C1 segment of cervical spinal cord (tissue), 14 donors: ENCODE measurements at places on chromosomes 2 and 18.

- no peak for DNase-seq
These were observed 28.0 kb downstream of the RFX8 start for GRCh38 chr2:101446869-101447268.

DNA sequence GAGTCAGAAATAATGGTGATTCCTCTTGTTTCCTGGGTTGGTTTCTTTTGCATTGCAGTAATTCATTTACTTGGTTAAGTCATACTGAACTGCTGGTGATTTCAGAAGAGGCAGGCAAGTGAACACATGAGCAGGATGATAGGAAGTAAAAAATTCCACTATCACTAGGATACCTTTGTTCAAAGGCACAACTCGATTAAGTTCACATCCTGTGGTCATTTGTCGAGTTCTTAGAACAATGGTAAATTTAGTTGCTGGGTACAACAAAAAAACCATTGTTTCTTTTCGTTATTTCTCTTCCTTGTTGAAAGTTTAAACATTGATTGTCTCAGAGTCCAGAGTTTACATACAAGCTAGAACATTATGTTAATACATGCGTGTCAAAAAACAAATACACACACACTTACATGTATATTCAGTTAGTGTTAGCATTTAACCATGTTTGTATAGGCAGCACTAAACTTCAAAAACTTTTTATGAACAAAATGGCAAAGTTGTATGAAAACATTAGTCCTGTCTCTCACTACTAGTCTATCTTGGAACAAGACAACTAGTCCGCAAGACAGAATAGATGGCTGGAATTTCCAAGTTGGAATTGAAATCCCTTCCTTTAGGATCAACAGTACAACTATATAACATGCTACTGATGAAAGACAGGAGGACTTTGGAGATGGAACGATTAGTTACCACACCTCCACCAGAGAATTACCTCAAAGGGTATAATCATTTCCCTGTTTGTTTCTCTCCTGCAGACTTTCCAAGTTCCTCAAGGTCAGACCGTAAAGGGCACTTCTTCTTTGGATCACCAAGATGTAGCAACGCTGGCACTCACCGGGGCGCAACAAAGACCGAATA lies 26.2 kb downstream of the STK39 start:
- DNase-seq, result no peak

GRCh38 chr2:190911813-190912212 lies 31.2 kb downstream of the GLS start:
- no peak for DNase-seq

GRCh38 chr2:102345329-102345920 lies 10.2 kb upstream of the IL18R1 start:
- DNase-seq, result no peak

DNA sequence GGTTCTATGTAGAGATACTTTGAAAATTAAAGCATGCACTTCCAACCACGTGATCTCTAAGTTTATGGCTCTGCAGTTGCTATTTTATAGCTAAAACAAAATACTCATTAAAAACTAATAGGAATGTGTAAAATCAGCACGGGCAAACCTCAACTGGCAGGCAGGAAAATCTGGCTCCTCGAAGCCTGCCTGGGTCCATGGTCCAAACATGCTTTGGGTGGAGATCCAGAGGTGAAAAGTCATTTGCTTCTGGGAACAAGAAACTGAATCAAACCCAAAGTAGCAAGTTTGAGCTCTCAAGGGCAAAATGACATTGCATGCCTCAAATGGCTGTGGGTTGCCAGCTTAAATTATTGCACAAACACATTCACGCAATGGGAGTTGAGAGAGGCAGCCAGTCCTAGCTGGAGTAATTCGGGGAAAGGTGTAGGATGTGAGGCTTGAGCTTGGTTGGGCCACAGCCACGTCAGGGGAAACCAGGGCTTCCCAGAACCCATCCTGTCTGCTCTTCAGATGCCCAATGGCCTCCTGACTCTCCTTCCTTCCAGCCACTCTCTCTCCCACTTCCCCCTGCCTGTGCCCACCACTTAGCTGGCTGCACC lies 75.2 kb upstream of the LCLAT1 start:
- DNase-seq, result no peak

DNA sequence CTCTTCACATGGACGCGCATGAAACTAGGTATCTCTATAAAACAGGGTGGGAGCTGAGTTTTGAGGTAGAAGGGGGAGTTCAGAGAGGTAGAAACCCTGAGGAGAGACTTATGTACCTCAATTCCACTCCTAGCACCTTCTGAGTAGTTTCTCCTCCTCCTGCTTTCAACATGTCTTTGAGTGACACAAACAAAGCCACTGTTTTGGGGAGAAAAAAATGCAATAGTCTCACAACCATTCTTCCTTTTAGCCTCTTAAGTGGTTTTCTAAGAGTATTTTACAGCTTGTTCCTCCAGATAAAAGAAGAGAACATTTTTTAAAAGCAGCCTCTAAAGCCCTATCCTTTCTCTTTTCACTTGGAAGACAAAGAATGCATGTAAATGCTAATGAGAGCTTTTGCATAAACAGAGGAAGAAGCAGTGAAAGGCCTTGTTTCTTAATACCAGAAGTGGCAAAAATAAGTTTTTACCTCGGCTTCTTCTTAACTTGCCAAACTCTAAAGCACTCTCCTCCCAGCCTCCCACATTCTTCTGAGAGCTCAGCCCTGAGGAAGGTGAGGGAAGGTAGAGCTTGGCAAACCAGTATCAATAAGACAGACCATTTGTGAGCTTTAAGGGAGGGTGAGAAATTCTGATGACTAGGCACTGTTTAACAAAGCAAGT lies 1304.4 kb upstream of the ACVR2A start:
- no peak for DNase-seq

- DNase-seq, result no peak
These were observed 285.1 kb downstream of the TMX3 start for GRCh38 chr18:68429841-68430240.

DNA sequence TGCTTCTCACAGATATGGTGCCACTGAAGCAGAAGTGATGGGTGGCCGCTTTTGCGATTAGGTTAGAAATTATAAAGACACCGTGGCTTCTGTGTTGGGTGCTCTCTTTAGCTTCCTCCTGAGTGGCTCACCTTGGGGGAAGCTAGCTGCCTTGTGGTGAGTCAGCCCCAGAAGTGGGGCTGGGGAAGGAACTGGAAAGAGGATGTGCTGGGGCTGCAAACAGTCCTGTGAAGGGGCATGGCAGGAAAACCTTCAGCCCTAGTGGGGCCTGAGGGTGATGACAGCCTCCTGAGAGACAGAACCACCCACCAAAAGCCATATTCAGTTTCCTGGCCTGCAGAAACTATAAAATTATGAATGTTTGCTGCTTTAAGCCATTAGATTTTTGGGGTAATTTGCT lies 8.9 kb upstream of the ASB18 start:
- no peak for DNase-seq

DNA sequence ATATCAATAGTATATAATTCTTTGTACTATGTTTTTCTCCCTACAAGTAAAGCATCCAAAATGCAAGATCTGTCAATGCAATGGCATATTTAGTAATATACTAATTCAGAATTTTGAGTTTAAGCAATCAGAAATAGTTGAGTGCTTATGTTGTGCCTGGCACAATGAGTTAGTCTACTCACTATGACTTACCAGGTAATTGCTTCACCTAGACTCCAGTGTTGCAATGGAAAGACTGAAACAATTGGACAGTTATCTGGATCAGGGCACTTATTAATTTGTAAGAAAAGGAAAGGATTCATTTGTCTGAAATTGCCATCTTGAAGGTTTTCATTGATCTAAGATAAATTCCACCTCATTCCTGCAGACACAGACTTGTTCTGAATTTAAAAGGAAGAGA lies 97.6 kb upstream of the TCF4 start:
- no peak for DNase-seq

DNA sequence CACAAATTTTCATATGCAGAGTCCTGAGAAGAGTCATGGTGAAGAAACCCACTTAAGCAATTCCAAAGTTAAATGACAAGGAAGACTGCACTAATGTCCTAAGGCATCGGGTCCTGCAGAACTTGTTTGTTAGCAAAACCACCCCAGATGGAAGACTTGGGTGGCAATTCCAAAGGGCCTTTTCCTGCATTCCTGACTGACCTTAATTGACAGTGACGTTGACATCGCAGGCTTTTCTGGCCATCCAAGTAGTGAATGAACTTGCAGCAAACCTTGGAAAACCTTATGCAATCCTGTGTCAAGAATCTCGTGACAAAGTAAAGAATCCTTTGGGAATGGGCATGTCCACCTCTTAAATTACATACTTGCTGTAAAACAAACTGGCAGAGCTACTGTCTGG lies 112.5 kb upstream of the SH3BP4 start:
- DNase-seq, result no peak

DNA sequence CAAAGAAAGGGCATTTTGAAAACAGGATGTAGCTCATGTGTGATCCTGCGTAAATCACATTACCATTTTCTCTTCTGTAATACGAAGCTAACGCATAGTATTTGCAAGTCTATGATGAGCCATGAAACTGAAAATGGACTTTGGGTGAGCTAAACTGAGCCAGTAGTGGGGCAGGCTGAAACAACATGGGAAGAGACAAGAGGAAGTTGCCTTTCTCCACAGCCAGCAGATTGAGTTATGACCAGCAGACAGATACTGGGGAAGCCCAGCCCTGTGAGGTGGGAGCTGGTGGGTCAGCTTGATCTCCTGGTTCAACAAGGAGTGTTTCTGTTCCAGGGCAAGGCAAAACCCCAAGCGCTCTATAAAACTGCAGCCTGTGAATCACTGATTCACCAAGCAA lies 11.8 kb downstream of the CYRIA start:
- DNase-seq, result no peak

GRCh38 chr2:109648041-109648527 lies 33.9 kb downstream of the SOWAHC start:
- DNase-seq, result no peak

DNA sequence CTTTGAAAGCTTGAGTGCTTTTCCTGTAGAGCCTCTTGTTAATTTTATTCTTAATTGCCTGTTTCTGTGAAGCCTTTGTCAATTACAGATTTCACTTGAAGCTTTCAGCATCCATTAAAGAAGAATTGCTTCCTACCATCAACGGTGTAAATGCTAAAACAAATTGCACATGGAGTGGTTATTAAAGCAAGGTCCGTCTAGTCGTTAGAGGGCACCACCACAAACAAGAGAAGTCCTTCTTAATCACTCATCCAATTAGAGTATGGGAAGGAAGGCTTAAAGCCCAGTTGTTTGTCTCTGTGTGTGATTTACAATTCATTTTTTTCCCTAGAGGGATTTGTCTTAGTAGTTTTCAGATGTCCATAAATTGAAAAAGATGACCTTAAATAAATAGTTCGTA lies 1.6 kb downstream of the KCNJ3 start:
- DNase-seq, result no peak

DNA sequence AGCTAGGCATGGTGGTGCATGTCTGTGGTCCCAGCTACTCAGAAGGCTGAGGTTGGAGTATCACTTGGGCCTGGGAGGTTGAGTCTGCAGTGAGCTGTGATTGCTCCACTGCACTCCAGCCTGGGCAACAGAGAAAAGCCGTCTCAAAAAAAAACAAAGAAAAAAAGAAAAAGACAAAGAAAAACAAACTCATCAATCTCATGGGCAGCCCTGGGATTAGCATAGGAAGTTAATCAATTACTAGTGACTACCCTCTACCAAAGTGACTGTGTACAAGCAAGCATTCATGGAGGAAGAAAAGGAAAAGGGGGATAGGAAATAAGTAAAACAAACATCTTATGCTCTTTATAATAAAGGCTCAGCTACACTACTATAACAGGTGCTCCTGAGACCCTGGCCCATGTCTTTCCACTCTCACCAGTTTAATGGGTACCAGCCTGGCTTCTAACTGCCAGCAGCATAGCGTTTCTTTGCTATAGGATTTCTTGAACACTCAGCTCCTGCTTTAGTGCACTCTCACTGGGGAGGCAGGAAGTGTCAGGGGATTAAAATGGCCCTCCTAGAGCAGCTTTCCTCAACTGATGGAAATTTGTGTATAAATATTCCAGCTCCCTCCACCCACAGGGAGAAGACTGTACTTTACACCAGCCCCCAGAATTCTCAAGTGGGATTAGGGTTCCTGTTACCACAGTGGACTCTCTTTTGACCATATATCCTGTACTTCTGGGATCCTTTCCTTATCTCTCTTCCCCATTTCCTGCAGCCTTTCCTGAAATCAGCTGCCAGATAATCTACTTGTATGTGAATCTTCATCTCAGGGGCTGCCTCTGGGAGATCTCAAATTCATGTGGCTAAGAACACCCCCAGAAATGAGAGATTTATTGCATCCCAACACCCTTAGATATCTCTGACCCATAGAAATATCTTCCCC lies 91.3 kb upstream of the GLS start:
- DNase-seq, result no peak

DNA sequence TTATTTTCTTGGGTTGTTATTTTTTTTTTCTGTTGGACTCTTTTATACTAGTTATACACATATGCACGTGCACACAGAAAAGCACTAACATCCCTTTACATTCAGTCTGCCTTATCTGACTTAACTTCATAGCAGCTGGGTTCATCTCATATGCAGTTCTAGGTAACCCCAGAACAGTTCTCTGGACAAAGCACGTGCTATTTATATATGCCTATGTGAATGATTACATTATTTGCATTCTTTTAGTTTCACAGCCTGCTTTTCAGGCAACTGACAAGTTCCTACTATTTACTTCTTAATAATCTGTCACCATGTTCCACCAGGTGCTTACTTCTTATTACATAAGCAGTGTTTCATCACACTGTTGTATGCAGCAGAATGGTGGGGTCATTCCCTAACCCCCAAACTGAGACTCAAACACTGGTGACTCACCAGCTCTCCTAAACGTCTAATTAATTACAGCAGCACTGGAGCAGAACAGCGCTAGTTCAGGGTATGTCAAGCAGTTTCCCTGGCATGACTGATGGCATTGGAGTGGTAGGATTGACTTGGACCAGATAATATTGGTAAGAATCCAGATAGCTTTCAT lies 372.8 kb downstream of the CLIP4 start:
- DNase-seq, result no peak
